Sciatic nerve (tissue), 2 donors: ENCODE measurements at places on chromosomes 4 and X. TPM values are rescaled to one million over a fixed set of nuclear protein-coding genes. Genes with fewer than 3 reads are reported as not detected.

The CC2D2A gene
- 35.6 TPM for total RNA-seq

The TXK gene
- total RNA-seq = 3.9 TPM

The ABCG2 gene
- total RNA-seq = 3.6 TPM

The UGT2B15 gene
- not detected for total RNA-seq

The VCX2 gene
- total RNA-seq = not detected

The SPANXA1 gene
- not detected for total RNA-seq

The TMEM150C gene
- total RNA-seq = 14.3 TPM

- DNase-seq = no peak
These were observed 155.3 kb upstream of the TEX13A start for GRCh38 chrX:105375816-105376215.

GRCh38 chrX:136182414-136182813 lies 35.1 kb downstream of the FHL1 start:
- no peak for DNase-seq

- no peak for DNase-seq
These were observed 73.5 kb downstream of the FAM47B start for GRCh38 chrX:35016051-35016450.

GRCh38 chr4:8402181-8402597 lies 38.3 kb downstream of the ACOX3 start:
- DNase-seq = no peak

GRCh38 chrX:148541584-148541940 lies 41.1 kb downstream of the AFF2 start:
- DNase-seq = no peak

- DNase-seq = no peak
These were observed 197.8 kb downstream of the PALLD start for GRCh38 chr4:168694667-168695066.

DNA sequence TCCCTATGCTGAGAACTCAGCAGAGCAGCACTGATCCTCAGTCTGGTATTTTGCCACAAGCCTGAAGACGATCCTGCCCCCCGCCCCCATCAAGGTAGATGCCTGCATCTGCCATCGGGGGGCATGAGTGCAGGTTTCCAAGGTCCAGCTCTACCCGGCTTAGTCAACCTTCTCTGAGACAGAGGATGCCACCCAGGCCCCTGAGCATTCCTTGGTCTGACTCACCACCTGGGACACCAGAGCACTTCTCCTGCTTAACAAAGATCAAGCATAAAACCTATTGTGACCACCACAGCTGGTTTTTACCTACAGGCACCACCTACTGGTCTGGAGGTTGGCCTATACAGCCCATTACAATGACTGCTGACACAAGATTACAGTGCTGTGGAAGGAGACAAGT lies 1168.1 kb downstream of the PCDH19 start:
- no peak for DNase-seq

- no peak for DNase-seq
These were observed 52.1 kb downstream of the NPY5R start for GRCh38 chr4:163395758-163396157.

- peak; percentile 67 for DNase-seq
These were observed 29.3 kb downstream of the SMIM20 start for GRCh38 chr4:25943312-25943711.

DNA sequence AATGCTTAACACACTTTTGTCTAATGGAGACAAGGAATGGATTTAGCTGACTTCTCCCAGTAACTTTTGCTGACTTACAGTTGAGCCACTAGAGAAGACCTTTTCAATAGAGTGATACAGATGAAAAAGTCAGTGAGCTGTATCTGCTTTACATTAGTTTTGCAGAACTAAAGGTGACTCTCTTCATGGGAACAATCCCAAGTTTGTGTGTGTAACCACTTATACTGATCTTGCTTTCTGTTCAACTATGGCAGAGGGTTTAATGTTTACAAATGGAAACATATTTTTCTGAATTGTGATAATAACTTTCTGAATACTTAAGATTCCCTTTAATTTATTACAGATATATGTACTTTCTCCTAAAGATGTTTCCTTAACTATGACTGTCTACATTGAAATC lies 182.6 kb upstream of the PUDP start:
- DNase-seq = no peak

DNA sequence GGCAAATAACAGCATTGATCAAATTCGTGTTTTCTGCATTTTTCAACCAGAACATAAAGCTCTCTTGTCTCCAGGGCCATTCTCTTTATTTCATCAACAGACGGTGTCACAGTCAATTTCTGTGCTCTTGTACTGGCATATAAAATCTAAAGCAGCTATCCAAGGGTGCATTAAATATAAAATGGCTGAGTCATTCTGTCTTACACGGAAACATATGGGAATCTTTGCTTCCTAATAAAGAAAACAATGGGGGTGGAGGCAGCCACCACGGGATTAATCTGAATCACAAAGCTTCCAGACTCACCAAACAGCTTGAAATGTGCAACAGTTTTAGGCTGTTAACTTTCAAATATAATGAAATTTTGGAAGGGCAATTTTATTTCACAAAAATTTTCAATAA lies 132.6 kb downstream of the IL15 start:
- no peak for DNase-seq

DNA sequence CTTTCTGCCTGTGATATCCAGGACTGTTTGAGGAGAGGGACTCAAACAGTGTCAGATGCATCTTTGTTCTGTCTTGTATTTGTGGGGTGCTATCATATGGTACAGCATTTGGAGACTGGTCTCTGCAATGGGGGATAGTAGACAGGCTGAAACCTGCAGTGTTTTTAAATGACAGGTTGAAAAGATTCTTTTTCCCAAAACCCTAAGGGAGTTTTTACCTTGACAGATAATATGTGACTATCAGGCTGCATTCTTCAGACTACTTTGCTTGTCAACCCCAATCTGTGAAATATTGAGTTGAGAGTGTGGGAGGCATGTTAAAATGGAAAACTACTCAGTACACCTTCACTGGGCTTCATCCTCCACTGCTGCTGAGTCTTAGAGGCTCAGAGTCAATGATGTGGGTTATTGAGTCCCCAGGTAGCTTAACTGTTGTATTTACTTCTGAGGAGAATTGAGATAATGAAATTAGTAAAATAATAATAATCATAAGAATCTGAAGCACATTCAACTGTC lies 274.9 kb downstream of the GASK1B start:
- no peak for DNase-seq

GRCh38 chr4:175253184-175253902 lies 335.2 kb downstream of the ADAM29 start:
- DNase-seq = no peak

DNA sequence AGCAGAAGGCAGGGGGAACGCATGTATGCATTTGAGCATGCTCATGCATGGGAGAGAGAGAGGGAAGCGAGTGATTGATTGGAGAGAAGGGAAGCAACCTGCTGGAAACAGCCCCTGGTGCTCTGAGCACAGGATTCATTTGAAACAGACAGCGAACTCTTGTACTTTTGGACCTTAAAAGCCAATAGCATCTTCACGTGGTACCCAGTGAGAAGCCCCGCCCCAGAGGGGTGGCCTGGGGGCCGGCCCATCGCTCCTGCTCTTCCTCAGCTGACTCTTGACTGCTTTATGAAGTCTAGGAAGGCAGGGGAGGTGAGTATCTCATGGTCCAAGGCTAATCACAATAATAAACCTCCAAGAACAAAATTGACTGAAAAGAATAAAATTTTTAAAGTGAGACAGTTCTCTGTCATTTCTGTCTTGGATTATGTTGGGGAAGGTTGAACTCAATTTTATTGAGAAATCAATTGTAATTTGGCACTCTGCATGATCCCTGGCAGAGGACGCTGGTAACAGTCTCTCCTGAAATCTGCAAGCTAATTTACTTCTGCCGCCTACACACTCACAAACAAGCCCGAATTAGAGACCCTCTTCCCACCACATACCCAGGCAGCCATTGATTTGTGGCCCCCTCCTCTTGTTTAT lies 168.2 kb upstream of the PPARGC1A start:
- no peak for DNase-seq

GRCh38 chr4:147674073-147674472 lies 9.9 kb downstream of the PRMT9 start:
- DNase-seq = no peak

DNA sequence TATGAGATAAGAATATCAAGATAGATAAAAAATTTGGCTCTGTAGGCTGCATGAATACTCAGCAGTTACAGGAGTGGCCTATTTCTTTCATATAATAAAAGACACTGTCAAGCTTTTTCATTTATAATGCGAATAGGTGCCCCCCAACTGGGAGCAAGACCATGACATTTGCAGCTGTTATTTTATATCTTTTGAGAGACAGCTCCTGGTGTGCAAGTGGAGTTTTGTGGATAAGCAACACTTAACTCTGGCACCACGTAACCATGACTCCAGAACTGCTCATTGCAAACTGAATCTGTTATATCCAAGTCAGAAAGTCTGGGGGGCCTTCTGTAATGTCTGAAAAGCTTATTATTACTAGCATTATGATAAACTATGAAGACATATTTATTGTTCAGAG lies 1372.4 kb downstream of the C4orf33 start:
- no peak for DNase-seq

- DNase-seq = no peak
These were observed 1527.3 kb downstream of the TECRL start for GRCh38 chr4:62881901-62882300.

DNA sequence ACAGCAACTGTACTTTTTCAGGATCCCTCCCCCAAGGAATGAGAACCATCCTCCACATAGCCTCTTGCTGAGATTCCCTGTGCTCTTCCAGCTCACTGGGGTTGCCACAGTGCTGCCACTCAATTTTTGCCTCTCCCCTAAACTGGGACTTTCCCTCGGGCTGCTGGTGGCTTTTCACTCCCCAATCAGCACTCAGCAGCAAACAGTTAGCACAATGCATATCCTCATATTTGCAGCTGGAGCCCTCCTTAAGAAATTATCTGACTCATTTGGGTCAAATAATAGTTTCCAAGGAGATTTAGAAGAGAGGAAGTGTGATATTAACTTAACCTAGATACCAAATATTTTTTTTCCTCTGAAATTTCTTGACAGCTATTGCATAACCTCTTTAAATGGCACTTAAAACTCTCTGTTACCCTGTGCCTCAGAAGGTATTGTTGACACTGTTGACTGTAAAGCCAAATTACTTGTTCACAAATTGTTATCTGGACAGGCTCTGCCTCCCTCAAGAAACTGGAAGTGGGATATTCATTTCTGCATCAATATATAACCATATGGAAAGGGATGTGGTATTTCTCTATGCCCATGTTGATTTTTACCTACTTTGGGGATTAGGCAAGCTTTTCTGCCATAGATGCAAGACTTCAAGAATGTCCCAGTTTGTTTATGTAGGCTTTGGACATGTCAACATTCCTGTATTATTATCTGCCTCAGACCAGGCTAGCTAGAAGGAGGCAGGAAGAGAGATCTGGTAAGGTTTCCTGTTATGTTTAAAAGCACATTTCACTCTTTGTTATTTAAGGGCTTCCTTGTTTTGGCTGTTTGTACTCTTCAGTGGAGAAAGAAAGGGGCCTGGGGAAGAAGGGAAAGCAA lies 58.0 kb downstream of the SEPTIN11 start:
- DNase-seq = no peak

DNA sequence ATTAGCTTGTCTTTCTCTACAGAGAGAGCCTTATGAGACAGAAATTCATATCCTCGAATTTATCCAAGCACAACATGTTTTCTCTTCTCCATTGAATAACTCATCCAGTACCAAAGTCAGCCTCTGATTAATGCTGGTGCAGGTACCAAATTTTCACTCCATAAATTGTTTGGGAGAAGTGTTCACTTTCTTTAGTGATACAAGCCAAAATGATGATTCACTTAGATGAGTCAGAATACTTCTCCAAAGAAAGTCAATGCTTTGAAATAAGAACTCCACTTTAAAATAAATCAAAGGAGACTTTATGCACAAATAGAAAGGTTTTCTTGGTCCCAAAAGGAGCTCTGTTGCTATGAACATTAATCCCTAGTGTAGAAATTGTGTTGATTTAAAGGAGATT lies 60.2 kb downstream of the MAOB start:
- no peak for DNase-seq

- DNase-seq = no peak
These were observed 14.7 kb upstream of the CBR4 start for GRCh38 chr4:169024762-169025161.

DNA sequence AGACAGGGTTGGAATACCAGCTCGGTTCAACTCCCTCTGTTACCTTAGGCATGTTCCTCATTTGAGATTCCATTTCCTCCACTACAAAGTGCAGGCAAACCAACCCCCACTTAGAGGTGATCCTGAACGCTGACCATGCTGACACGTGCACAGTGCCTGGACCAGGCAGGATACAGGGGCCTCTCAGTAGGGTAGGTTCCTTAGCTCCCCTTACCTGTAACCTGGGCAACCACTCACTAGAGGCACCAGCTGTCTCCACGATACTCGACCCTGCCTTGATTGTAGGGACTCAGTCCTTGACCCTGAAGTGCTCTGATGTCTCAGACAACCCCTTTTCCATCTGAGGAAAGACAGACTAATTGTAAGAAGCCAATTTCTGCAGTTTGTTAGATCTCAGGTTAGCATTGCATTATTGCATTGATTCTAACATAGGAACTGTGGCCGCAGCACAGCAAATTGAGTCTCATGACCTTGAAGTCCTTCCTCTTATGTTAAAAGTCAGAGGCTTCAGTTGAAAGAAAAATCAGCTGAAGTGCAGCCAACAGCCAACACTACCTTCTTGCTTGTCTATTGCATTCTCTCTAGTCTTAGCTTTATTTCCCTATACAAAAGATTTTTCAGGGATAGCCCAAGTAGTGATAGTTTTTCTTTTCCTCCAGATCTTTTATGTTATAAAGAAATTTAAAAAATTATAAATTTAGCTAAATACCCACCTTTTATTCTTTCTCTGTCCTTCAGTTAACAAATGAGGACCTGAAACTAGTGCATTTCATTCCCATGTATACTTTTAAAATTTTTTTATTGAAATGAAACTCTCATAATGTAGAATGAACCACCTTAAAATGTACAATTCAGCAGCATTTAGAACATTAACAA lies 11.2 kb upstream of the C1QTNF7 start:
- DNase-seq = no peak
